ENCODE measurements at places on chromosomes 16 and 17.
A peak's percentile ranks its signal among the peaks of the same experiment; 100 is the strongest.

- no peak for DNase-seq
These were observed 85.5 kb downstream of the RMI2 start for GRCh38 chr16:11430601-11431317.

DNA sequence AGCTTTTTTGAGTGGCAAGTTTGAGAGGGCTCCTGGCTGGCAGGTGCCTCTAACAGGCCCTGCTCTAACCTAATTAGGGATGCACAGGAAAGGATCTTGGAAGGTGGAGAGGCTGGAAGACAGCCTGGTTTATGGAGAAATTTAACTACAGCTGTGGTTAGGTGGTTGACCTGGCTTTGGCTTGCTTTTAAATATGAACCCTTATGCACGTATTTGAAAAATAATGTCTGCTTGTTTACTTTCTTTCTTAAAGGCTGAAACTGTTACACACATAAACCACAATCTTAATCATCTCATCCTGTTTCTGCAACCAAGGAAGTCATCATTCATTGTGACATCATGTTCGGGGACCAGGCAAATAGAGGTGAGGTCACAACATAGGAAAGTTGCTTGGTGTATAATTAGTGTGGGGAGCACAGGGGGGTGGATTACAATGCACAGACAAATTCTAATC lies 23.1 kb upstream of the DHRS13 start:
- no peak for DNase-seq

- no peak for DNase-seq
These were observed 59.0 kb downstream of the ACSM2A start for GRCh38 chr16:20510323-20510722.

GRCh38 chr16:80803339-80804055 lies 901 bp downstream of the CDYL2 start:
- DNase-seq: peak; percentile 32

GRCh38 chr17:1577583-1578013 lies 15.0 kb upstream of the PITPNA start:
- DNase-seq: no peak

GRCh38 chr17:39018267-39019134 lies 51.3 kb upstream of the FBXO47 start:
- no peak for DNase-seq

- no peak for DNase-seq
These were observed 19.3 kb upstream of the ITGA2B start for GRCh38 chr17:44408786-44409185.

- no peak for DNase-seq
These were observed 61.4 kb upstream of the PLCG2 start for GRCh38 chr16:81717662-81718189.

GRCh38 chr17:6669479-6670212 lies 18.1 kb downstream of the C17orf100 start:
- DNase-seq: no peak

GRCh38 chr16:71635632-71636031 lies 9.6 kb downstream of the MARVELD3 start:
- no peak for DNase-seq

DNA sequence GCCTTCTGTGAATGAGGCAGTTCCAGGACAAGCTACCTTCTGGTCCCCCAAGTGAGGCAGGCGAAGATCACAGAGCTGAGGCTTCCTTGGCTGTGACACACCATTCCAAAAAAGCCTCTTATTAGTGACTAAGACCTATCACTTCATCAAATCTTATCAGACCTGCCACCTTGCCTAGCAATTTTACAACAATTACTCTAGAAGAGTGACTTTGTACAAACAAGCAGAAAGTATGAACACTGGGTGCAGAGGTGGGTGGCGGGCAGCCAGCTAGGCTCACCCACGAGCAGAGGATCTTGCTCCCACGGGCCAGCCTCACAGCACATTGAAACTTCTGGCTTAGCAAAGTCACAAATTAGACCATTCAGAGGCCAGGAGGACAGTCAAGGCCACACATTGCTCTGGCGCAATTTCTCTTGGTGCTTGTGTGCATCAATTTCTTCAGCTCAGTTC lies 2.2 kb upstream of the ICAM2 start:
- no peak for DNase-seq

DNA sequence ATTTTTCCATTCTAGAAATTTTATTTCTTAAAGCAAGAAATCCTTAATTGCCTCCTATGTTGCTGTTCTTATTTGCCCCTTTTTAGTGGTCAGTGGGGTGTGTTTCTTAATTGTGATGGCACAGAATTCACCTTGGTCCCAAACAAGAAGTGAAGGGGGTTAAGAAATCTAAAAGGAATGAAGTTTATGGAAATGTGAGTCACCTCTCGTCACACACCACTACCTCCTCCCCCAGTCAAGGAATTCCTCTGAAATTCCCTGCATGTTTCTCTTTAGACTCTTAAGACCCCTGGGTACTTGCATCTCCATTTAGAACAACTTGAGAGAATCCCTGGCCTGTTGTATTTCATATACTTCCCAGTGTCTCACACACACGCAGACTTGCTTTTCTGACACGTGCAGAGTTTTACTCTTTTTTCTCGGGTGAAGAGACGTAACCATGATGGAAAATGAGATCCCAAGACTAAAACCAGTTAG lies 247.4 kb downstream of the PRKCA start:
- no peak for DNase-seq

DNA sequence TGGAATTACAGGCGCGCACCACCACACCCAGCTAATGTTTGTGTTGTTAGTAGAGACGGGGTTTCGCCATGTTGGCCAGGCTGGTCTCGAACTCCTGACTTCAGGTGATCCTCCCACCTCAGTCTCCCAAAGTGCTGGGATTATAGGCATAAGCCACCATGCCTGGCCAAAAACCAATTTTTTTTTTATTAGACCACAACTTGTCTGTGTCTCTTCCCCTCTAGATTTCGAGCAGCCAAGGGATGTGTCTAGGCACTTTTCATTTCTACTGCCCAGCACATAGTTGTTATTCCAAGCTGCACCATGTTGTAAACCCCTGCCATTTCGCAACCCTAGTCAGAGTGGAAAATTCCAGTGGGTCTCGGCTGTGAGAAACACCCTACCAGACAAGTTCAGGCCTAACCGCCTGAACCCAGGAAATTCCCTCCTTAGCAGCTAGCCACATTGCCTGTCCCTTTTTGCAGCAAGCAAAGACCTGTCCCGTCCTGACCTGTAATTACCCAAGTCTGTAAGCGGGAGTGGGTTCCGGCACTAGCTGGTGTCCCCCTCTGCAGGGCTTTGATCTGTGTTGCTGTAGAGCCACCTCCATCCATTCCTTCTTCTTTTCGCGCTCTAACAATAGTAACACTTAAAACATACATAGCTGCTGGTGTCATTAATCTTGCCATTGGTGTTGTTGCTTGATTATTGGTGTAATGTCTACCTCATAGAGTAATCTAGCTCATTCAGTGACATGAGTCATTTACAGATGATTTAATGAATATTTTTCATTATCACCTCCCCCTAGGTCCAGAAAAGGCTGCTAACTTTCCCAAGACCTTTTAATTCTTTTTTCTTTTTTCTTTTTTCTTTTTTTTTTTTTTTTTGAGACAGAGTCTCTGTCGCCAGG lies 77.3 kb upstream of the ATF7IP2 start:
- no peak for DNase-seq

GRCh38 chr17:81400154-81400977 lies 5.1 kb downstream of the BAHCC1 start:
- peak; percentile 84 for DNase-seq

DNA sequence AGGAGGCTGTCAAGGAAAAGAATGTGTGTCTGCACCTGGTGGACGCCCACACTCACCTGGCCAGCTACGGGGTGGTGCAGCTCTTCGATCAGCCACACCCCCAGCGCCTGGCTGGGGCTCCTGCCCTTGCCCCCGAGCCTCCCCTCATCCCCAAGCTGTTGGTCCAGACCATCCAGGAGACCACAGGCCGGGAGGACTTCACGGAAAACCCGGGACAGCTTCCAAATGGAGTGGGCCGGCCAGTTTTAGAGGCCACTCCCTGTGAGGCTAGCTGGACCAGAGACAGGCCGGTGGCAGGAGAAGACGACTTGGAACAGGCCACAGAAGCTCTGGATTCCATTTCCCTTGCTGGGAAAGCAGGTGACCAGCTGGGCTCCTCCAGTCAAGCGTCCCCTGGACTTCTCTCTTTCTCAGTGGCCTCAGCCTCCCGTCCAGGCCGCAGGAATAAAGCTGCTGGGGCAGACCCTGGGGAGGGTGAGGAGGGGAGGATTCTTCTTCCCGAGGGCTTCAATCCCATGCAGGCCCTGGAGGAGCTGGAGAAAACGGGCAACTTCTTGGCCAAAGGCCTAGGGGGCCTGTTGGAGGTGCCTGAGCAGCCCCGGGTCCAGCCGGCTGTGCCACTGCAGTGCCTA lies 2.2 kb downstream of the WDR81 start:
- no peak for DNase-seq

- peak; percentile 75 for DNase-seq
These were observed 5.7 kb downstream of the OR4D2 start for GRCh38 chr17:58172369-58173071.

- no peak for DNase-seq
These were observed 260.6 kb downstream of the C16orf95 start for GRCh38 chr16:87056551-87056950.

- peak; percentile 77 for DNase-seq
These were observed 4.4 kb downstream of the TP53I13 start for GRCh38 chr17:29572691-29573557.

DNA sequence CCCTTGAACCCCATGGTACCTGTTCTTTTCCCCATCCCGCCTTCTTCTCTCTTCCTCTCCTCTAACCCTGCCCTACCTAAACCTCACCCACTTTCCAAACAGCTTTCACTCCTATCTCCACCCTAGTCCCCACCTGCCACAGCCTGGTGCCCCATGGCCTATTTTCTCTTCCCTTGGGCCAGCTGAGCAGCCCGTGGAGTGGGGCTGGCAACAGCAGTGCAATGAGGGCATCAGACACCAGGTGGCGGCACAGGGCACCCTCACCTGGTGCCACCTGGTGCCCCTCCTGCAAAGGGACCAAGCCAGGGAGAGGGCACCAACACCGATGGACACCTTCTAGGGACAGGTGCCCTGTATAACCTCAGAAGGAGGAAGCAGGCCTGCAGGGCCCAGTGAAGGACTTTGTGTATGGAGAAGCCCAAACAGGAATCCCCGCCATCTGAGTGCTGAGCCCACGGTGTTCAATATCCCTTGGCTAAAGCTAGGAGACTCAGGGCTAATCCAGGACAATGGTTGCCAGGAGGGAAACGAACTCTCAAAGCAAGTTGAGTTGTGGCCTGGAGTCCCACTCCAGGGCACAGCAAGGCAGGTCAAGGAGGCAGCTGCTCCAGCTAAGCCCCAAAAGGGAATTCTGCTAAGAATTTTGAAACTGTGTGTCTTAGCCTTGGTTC lies 4.0 kb upstream of the ABCC3 start:
- DNase-seq: peak; percentile 88

GRCh38 chr16:63945806-63946205 lies 1176.1 kb downstream of the CDH11 start:
- no peak for DNase-seq

DNA sequence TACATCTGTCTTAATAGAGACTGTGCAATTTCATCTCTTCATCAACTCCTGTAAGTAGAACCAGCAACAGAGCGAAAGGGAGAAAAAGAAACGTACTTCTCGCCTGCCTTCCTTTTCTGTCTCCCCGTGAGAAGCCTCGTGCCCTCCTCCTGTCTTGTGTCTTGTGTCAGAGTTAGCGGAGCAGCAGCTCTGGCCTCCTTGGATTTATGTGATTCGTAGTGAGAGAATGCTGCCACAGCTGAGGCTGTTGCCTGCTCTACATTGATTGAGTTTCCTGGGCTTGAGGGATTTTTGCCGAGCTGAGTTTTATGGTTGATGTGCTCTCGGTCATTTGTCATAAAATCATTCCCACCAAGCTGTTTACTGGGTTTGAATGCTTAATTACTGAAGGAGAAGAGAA lies 579.1 kb upstream of the RBFOX1 start:
- DNase-seq: no peak

GRCh38 chr17:32854207-32854606 lies 22.7 kb downstream of the MYO1D start:
- DNase-seq: no peak

DNA sequence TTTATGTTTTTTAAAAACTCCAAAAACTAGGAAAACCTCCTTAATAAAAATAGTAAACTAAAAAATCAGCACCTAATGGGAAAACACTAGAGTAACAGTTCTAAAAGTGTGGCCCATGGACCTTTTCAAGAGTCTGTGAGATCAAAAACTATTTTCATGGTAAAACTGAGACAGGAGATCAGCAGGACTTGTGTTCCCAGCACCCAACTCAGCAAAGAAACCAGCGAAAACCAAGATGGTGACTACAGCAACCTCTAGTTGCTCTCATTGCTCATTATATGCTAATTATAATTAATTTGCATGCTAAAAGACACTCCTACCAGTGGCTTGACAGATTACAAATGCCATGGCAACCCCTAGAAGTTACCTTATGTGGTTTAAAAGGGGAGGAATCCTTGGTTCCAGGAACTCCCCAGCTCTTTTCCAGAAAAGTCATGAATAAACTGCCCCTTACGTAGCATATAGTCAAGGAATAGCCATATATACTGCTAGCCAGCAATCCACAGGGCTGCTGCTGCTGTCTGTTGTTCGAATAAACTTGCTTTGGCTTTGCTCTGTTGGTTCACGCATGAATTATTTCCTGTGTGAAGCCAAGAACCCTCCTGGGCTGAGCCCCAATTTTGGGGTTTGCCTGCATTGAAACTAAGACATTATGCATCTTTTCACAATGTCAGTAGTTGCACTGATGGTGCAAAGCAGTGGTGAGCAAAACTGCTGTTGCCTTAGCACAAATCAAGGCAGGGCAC lies 12.4 kb downstream of the CMTR2 start:
- DNase-seq: no peak

DNA sequence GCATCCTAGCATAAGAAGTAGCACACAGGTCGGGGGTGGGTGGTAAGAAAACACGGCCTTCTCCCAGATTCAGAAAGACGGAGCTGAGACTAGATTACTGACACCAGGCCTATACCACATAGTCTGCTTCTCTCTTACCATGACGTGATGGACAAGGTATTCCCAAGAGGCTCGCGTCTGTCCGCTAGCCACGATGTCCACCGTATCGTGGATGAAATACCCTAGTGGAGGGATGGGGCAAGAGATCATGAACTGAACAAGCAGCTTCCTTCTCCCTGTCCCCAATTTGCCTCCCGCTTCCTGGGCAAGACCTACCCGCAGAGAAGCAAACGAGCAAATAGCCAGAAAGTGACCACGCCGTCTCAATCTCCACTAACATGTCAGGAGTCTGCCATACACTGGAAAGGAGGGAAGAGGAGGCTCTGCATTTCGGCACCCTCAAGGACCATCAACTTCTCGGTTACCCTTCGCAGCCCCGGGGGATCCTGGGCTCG lies 820 bp downstream of the TLCD1 start:
- no peak for DNase-seq

DNA sequence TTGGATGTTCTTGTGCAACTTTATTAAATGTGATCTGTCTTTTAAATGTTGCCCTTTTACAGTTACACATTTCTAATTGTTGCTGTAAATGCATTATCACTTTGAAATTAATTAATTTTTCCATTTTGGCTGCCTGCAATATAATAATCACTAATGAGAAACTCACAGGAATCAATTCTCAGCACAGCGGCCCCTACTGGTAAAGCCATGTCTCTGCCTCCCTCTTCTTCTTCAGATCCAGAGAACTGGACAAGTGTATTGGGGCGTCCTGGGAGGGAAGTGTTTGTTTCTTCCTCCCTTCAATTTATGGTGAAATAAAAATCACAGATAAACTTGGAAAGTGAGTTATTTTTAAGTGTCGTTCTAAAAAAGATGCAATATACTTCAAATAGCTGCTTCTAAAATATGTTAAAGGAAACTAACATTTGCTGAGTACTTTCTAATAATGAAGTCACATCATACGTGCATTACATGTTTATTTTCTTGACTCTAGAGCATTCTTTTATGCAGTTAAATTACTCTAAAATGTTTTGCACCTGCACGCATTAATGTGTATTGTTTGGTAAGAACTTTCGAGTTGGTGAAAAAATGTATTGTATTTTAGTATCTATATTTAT lies 338.0 kb downstream of the WWOX start:
- peak; percentile 53 for DNase-seq
